ENCODE measurements at places on chromosomes 11 and 22.

DNA sequence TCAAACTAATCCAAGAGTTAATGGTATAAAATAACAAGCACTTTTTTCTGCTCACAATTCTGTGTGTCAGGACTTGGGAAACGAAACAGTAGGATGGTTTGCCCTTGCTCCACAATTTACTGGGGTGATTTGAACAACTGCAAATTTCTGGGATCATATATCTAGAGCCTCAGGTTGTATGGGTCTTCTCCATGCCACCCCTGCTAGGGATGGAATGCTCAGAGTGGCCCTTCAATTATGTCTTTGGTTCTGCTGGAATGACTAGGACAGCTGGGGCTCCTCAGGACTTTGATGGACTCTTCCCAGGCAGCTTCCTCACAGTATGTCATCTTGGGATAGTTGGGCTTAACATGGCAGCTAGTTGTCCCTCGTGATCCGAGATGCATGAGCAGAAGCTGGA is 223.0 kb upstream of the ANO5 start:
- no peak for DNase-seq

DNA sequence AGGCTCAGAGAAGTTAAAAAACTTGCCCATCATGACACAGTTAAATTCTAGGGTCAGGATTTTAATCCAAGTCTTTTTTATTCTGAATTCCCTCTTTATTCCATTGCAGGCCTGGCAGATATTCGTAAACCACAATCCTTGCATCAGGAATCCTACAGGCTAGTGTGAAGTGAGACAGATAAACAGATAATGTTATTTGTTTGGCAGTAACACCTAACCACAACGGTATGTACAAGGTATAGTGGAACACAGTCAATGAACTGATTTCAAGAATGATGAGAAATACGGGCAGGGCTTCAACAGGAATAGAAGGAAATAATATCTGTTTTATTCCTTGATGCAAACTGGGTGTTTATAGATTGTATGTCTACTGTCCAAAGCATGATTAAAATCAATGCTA is 32.0 kb upstream of the NARS2 start:
- DNase-seq = no peak

DNA sequence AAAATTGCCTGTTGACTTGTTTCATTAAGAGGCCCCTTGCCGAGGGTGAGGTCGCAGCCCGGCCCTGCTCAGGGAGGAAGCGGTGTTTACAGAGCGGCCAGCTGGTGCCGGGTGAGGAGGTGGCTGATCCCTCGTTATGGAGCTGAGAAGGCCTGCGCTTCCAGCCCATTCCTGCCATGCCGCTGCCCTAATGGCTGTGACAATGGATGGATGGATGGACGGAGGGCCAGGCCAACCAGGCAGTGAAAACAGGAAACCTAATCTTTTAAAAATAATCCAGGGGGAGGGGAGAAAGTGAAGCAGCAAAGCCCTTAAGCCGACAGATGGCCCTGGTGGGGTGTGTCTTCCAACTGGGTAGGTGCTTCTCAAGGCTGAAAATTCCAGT is 38.5 kb downstream of the BCR start:
- DNase-seq = peak; percentile 56

DNA sequence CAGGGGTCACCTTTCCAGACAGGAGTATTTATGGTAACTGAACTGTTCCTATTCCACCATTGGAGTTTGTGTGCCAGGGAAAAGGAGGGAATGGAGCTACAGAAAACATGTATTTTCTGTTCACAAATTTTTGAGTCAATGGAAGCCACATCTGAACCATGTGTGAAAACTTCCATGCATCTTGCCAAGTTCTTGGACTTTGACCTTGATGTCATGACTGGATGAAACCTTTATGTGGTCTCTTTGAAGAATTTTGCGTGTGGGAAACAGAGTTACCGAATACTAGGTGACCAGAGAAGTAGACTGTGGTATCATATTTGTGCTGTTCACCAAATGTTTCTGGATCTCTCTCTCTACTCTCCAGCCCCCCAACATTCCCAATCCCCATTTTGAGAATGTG is 104.8 kb downstream of the CD44 start:
- no peak for DNase-seq

Data from hematopoietic multipotent progenitor cell treated with erythropoietin and hydrocortisone succinate and interleukin-3 and kit ligand, for 8 days (in vitro differentiated cells).